A549 treated with CpdA at 1 μM for 4 hours (cell line): ENCODE measurements at places on chromosomes 5 and 9. TPM values are rescaled to one million over a fixed set of nuclear protein-coding genes. Genes with fewer than 3 reads are reported as not detected.

Gene PCDHA2
- 0.03 to 0.10 TPM (median 0.05 TPM) in 5 replicates for total RNA-seq

Gene IL3
- total RNA-seq = not detected in 5 replicates

Gene LECT2
- not detected in 5 replicates for total RNA-seq

Gene IRX1
- total RNA-seq = not detected in 5 replicates

Gene PIP5K1B
- total RNA-seq = not detected in 5 replicates

Gene GLDC
- 12.7 to 17.4 TPM (median 13.3 TPM) in 5 replicates for total RNA-seq

Gene FAM221B
- total RNA-seq = not detected in 5 replicates

Gene ATP10B
- not detected in 5 replicates for total RNA-seq

Gene LCN2
- 1.0 to 5.7 TPM (median 3.3 TPM) in 5 replicates for total RNA-seq

Gene PCDHGA7
- total RNA-seq = 0.72 to 1.3 TPM (median 0.96 TPM) in 5 replicates

Gene CDHR2
- total RNA-seq = 0.04 to 0.15 TPM (median 0.10 TPM) in 4 of 5 replicates, not detected in the other

Gene ZFP62
- 8.7 to 10.4 TPM (median 9.4 TPM) in 5 replicates for total RNA-seq

Gene SREK1IP1
- 6.8 to 11.0 TPM (median 8.2 TPM) in 5 replicates for total RNA-seq

Gene TCF7
- 15.5 to 19.9 TPM (median 17.7 TPM) in 5 replicates for total RNA-seq

Gene IRX4
- total RNA-seq = 0.15 to 0.29 TPM (median 0.26 TPM) in 5 replicates

Gene KCTD16
- total RNA-seq = 0.05 to 0.07 TPM (median 0.05 TPM) in 3 of 5 replicates, not detected in the others

Gene TMEM267
- total RNA-seq = 17.0 to 21.1 TPM (median 21.0 TPM) in 5 replicates

Gene NR5A1
- 0.08 TPM in 1 of 5 replicates, not detected in the others for total RNA-seq

Gene NDST1
- total RNA-seq = 46.7 to 73.2 TPM (median 59.2 TPM) in 5 replicates

Gene TMEM171
- 3.9 to 6.9 TPM (median 4.9 TPM) in 5 replicates for total RNA-seq

Gene MAMDC2
- 0.17 to 0.38 TPM (median 0.25 TPM) in 5 replicates for total RNA-seq
